ENCODE measurements at places on chromosomes 16 and 17.

DNA sequence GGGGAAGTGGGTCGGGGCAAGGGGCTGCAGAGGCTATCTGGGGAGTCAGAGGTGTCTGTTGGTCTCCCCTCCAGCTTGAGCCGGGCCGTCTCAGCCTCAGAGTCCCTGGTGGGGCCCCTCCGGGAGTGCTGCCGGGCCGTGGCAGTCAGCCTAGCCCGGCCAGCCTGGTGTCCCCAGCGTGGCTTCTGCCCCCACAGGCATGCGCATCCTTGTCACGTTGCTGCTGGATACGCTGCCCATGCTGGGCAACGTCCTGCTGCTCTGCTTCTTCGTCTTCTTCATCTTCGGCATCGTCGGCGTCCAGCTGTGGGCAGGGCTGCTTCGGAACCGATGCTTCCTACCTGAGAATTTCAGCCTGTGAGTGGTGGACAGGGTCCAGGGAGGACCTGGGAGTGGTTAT, 11.2 kb downstream of the CACNA1G start:
- no peak for DNase-seq

DNA sequence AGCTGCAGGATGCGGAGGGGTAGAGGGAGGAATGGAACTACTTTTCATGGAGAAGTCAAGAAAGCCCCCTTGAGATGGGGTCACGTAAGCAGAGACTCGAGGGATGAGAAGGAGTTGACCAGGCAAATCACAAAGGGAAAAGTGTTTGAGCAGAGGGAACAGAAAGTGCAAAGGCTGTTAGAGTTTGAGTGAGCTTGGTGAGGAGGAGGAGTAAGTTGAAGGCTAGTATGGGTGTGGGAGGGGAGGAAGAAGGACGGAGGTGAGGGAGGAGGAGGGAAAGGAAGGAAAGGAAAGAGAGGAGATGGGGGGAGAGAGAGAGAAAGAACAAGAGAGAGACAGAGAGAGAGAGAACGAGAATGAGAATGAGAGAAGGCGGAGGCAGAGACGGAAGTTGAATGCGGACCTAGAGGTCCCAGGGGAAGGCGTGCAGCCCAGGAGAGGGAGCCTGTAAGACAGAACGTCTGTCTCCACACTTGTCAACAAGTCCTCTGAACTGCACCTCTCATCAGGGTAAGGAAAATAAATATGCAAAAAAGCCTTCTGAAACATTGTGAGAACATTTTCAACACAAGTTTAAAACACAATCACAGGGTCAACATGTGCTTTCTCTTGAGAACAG, 279.8 kb upstream of the EEF2KMT start:
- DNase-seq: no peak

- no peak for DNase-seq
These were observed 47.7 kb upstream of the XYLT1 start for GRCh38 chr16:17518441-17518840.

GRCh38 chr16:56870276-56870888, 5.4 kb downstream of the SLC12A3 start:
- no peak for DNase-seq

DNA sequence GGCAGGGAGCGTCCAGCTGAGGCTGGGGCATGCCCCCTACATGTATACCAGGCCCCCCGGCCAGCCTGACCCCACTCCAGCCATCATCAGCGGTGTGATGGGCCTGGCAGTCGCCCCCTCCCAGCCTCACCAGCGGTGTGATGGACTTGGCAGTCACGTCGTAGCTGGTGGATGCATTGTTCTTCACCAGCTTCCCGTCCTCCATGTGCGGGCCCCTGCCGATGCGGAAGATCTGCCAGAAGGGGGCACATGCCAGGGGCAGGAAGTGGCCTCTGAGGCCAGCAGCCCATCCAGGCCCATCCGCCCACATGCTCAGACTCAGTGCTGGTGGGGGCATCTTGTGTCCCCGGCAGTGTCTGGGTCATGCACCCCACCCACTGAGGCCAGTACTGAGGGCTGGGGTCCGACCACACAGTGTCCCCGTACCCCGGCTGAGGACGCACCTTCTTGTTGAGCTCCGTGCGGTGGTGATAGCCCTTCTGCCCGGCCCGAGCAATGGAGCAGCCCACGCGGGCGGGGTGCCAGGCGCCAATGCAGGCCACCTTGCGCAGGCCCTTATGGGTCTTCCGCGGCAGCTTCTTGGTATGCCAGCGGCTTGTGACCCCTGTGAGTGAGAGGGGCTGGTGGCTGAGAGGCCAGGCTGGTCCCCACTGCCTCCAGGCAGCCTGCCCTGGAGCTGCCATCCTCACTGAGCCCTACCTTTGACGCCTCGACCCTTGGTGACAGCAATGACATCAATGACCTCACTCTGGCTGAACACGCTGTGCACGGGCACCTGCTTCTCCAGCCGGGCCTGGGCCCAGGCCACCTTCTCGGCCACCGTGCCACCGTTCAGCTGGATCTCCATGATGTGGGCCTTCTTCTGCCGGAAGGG, 3.7 kb upstream of the MSRB1 start:
- DNase-seq: no peak

DNA sequence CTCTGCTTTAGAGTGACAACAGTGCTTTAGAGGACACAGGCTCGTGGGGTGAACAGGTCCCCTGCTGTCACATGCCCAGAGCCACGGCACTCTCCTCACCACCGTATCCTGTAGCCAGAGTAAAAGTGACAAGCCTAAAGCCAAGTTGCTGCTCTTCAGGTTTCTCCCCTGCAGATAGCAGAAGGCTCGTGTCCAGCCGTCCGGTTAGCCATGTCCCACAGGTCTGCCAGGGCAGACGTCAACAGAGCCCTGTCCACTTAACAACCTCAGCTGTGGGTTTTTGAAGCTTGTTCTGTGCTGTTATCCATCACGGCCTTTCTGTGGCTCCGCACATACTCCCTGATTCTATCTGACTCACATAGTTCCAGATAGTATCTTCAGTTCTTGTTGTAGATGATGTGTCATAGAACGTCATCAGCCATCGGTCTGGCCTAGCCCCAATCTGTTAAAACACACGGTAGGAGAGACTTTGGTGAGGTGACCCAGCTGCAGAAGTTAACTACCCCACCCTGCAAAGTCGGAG, 100.7 kb downstream of the SOCS1 start:
- no peak for DNase-seq

- DNase-seq: no peak
These were observed 51.6 kb downstream of the PRKCA start for GRCh38 chr17:66353937-66354401.

DNA sequence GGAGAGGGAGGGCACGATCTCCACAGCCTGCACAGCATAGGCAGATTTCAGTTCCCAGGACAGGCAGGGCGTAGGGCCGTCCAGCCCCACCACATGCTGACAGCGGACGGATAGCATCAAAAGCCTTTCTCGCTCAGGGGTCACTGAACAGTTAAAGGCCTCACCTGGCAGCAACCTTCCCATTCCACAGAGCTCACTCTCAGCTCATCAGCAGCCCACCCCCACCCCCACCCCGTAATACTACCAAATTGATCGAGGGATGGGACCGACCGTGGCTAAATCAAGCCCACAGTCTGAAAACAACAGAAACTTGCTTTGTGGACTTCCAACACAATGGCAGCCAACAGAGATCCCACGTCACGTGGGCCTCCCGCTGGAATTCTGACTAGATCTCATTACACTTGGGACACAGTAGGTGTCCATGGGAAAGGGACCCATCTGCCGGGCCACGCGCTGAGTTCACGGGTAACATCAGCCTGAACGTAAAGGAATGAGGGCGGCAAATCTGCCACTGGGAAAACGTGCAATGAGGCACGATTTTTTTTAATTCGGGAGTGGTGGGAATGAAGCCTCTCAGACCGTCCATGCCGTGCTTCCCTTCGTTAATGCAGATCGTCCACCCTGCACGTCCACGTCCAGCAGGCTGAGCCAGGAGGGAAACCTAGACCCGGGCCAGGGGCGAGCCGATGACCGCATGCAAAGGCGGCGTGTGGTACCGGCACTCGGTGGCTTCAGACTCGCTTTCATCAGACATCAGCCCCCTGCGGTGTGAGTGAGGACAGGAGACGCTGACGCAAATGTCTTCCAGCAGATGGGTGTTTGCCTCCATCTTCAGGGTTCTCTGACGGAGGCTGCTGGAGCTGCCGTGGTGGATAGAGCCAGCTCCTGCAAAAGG, 92.1 kb downstream of the TBC1D16 start:
- DNase-seq: peak; percentile 5

DNA sequence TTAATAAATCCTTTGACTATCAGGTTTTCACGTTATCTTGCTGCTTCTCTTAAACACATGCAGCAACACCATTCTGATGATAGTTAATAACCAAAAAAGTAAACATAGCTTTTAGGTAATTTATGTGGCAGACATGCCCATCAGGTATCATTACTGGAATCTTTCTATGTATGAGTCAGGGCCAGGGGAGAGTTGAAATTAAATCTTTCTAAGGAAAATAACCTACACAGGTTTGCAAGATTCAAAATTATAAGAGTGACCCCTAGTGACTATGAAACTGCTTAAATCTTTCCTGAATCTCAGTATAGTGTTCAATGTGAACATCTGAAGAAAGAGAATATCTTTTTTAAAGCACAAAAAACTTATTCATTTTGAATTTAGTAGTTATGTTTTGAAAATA, 666.6 kb downstream of the CDH11 start:
- no peak for DNase-seq

- no peak for DNase-seq
These were observed 30.6 kb upstream of the ENDOV start for GRCh38 chr17:80384078-80384960.

GRCh38 chr17:45276031-45276430, 14.1 kb upstream of the SPATA32 start:
- no peak for DNase-seq

DNA sequence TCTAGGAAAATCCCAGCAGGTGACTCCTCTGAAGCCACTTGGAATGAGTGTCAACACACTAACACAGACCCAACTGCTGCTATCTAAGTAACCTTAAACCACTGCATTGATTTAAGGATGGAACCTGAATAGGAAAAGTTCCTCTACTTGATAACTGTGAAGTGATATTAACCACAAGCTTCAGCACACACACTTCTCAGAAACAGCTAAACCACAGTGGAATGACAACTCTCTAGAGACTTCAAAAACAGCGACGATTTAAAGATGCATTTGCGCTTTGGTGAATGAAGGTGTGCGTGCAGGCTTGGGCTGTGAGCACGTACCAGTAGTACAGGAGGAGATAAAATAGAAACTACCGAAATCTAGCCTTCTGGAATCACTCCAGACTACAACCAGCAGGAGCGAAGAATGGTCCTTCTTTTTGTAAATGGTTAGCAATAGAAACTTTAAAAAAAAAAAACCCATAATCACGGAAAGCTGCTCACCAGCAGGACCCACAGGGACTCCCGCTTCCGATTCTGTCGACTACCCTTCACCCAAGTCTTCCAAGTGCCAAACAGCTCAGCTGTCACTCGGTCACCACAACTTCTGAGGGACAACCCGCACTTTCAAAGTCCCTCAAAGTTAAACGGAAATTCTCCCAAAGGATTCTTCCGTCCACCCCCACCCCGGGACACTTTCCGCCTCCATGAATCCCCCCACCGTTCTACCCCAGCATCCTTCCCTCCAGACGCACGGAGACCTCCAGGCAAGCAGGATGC, 137.7 kb upstream of the CORO6 start:
- DNase-seq: peak; percentile 29

GRCh38 chr16:1468426-1468810, 6.4 kb downstream of the CLCN7 start:
- no peak for DNase-seq

DNA sequence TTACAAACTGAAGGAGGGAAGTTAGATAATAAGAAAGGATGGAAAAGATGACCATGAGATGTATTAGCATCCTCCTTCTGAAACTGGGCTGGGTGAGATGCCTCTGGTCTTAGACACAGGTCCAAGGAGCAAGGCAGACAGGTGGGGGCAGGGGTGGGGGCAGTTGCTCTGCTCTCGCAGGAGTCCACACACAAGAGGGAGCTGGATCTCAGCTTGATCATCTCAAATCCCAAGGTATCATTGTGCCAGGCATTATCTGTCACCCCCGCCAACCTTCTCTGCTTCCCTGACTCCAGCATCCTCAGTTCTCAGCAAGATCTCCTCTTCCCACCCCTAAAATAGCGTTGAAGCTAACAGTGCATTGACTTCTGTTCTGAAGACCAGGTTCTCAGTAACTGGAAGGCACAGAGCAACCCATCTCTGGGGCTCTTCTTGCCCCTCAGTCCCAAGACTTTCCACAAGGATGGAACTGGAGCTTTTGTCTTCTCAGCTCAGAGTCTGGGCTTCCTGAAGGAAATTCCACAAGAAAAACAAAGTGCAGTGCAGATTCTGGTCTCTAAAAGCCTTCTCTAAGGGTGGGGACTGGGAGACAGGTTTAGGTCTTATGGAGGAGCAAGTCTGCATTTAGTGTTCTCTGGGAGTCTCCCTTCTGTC, 1.6 kb downstream of the FLOT2 start:
- no peak for DNase-seq

DNA sequence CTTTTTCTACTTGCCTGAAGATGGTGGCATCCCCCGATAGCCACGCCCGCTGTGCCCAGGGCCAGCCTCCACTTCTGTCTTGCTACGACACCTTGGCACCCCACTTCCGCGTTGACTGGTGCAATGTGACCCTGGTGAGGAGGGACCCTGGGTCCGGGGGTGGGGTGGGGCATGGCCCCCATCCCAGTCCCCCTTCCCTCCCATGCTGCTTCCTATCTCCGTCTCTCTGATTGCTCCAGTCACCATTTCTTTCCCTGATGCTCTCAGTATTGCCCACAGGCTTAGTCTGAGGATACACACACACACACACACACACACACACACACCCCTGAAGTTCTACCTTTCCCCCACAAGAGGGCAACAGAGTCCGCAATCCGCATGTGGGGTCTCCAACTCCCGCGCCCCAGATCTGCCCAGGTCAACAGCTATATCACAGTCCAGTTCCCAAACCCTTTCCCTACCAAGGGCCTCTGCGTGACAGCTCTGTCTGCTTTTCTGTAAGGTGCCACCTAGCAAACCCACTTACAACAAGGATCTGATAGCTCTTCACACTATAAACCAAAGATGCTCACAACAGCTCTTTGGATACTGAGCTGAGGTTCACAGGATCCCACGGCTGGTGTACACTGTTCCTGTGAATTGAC, 3.4 kb downstream of the SGCA start:
- DNase-seq: peak; percentile 41

DNA sequence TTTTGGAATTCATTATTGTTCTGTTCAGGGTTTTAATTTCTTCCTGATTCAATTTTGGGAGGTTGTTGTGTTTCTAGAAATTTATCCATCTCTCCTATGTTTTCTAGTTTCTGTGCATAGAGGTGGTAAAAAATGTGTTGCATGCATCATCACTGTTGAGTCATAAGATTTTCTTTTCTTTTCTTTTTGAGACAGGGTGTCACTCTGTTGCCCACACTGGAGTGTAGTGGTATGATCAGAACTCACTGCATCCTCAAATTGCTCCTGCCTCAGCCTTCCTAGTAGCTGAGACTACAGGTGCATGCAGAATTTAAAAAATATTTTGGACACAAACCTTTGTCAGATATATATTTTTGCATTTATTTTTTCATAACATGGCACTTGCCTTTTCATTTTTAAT, 184.8 kb downstream of the BCAS3 start:
- no peak for DNase-seq
